Effector memory CD4-positive, alpha-beta T cell (primary cell): ENCODE measurements at places on chromosomes 5 and 9.

DNA sequence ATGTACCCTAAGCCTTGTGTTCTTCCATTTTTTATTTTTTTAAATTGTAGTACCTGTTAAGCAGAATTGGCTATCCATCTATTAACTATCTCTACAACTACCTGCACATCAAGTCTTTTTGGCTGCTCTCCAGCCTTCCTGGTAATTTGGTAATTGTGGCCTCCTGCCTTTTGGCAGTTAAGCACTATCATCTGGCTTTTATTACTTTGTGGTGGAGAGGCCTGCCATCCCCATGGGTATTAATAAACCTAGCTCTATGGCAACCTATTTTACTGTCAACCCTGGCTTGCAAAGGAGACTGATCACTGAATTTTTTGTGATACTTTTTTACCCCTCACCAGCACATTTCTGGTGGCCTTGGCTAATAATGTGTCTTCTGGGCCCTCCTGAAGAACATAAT is 20.5 kb downstream of the SELENOP start:
- DNase-seq: no peak

GRCh38 chr5:153605386-153605785 is 114.9 kb downstream of the GRIA1 start:
- DNase-seq: no peak

- no peak for DNase-seq
These were observed 41.6 kb upstream of the ZNF300 start for GRCh38 chr5:150946351-150946905.

GRCh38 chr5:142000704-142001484 is 11.9 kb downstream of the GNPDA1 start:
- no peak for DNase-seq

DNA sequence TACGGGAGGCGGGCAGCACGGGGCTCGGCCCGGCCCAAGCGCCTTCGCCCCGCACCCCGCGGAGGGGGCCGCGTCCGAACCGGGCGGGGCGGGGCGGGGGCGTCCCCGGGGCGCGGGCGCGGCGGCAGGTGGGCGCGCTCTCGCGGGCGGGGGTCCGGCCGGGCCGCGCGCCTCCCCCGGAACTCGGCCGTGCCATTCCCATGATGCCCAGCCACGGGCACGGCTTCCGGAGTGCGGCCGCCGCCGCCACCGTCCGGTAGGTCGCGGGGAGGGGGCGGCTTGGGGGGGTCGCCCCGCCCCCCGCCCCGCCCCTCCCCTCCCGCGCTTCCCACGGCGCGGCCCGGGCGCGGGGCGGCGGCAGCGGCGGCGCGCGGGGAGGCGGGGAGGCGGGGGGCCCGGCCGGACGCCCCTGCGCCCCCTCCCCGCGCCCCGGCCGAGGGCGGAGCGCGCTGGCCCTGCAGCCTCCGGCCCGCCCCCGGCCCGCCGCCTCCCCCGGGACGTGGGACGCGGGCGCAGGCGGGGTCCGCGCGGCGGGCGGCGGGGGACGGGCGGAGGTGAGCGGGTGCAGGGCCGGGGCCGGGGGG is at the start of gene PPP1R26:
Gene PPP1R26, plus strand, starts transcription at position 314 of the 584 bp plus-strand sequence. CDS start 4,729 bp downstream, outside the sequence.
- no peak for DNase-seq

GRCh38 chr5:16885635-16886365 is 50.3 kb downstream of the MYO10 start:
- DNase-seq: no peak

GRCh38 chr5:143063175-143063970 is 293.2 kb downstream of the ARHGAP26 start:
- DNase-seq: no peak

- no peak for DNase-seq
These were observed 735.2 kb upstream of the DMAC1 start for GRCh38 chr9:8534828-8535227.

- DNase-seq: no peak
These were observed 159.3 kb downstream of the MTRR start for GRCh38 chr5:8028243-8028642.

GRCh38 chr9:128097543-128098296 is 29.7 kb downstream of the SLC25A25 start:
- no peak for DNase-seq

DNA sequence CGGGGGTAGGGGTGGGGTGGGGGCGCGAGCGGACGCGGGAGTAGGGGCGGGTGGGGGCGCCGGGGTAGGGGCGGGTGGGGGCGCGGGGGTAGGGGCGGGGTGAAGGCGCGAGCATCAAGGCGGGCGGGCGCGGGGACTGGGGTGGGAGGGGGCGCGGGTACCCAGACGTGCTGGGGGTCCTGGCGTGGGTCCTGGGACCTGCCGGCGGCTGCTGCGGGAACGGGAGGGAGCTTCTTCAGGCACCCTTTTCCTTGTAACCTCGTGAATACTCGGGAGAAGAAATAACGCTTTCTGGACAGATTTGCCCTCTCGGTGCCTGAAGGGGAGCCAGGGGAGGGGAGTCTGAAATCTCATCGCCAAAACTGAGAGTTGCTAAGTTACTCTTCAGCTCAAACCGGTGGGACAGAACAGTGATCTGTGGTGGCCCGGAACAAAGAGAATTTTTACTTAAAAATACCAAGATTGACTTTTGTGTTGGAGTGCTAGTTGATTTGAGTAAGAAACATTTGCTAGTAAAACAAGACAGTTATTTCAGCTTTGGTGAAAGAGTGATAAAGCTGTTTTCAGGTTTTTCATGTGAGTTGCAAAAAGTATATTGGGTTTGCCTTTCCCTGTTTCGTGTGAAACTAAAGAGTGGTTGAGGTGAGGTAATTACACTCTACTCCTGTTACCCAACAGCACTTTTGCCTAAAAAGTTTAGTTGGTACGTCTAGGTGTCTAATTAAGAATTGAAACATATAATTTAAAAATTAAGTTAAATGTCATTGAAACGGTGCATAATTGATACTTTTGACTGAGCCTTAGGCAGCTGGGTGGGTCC is 643 bp downstream of the PLEKHG4B start:
- DNase-seq: no peak

GRCh38 chr5:88555674-88556073 is 287.0 kb upstream of the TMEM161B start:
- no peak for DNase-seq

GRCh38 chr5:39892708-39893107 is 467.9 kb upstream of the DAB2 start:
- no peak for DNase-seq

- no peak for DNase-seq
These were observed 36.5 kb upstream of the GLDC start for GRCh38 chr9:6681957-6682501.

- DNase-seq: no peak
These were observed 320.1 kb downstream of the DEPDC1B start for GRCh38 chr5:60379907-60380306.

- no peak for DNase-seq
These were observed 5.0 kb upstream of the CXXC5 start for GRCh38 chr5:139642891-139643871.

DNA sequence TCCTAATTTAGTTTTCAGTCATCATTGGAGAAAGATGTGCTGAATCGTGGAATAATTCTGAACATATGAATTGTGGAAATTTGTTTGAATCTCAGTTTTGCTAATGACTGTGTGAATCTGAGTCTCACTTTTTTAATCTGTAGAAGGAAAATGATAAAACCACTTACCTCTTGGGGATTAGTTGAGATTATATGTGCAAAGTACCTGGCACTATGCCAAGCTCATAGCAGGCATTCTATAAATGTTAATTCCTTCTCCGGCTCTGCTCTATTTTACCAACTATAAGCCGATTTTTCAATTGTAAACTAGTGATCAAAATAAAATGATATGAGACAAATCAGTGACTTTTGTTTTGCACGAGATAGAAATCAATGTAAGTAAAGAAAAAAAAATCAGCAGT is 290.8 kb downstream of the TRPM3 start:
- DNase-seq: no peak

DNA sequence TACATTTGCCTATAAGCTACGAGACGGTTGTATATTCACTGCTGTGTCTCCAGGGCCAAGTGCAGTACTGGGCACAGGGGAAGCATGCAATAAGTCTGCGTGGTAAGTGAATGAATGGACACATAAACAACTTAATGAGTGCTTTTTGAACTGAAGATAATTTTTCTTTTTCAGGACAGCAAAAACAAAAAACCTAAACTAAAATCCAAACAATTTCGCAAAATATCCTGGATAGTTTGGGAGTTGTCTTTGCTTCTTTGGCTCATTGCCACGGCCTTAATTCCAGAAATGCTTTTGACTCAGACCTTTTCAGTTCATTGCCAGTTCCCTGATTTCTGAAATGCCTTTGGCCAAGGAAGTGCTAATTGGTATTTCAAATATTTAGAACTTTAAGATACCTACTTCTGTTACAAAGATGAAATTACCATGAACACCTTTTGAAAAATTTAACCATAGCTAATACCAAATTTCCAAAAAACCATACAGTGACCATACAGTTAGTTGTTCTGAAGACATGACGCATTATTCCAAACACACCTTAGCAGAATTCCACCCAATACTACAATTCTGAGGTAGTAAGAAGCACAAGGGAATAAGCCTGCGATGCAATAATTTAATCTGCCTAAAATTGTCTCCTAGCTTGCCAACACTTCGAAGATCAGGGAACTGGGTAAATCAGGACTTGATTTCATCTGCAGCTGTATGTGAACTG is 42.8 kb downstream of the TEK start:
- DNase-seq: no peak

GRCh38 chr9:33244137-33244784 is 4.3 kb downstream of the SPINK4 start:
- DNase-seq: no peak

DNA sequence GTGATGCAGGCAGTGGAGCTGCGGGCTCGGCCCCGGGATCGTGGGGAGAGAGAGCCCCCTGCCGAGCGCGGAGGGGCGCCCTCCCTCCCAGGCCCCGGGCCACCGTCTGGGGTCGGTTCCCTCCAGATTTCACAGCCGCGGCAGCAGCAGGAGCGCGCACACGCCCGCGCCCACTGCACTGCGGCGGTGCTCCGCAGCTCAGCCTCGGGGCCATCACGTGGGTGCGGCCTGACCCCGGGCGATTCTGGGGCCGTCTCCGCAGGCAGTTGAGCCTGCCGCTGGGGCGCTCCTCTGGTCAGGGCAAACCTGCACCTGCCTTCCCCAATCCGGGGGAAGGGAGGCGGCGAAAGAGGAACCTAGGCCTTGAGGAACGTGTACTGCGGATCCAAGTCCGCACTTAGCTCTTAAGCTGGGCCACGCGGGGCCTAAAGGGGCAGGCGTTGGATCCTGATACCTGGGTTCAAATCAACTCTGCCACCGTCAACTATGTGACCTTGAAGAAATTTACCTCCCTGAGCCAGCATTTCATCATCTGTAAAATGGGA is 9.4 kb upstream of the DELE1 start:
- no peak for DNase-seq

DNA sequence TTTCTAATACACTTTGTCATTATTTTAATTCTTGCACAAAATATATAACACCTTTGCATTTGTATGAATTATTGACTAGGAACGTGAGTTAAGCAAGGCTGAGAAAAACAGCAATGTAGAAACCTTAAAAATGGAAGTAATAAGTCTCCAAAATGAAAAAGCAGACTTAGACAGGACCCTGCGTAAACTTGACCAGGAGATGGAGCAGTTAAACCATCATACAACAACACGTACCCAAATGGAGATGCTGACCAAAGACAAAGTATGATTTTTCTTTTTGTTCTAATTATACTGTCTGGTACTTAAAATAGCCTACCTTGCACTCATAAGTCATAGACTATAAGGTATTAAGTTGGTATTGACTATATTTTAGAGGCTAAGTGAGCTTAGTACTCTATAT is 34.4 kb downstream of the RAD50 start:
- DNase-seq: no peak

GRCh38 chr5:134043793-134044792 is 39.3 kb upstream of the VDAC1 start:
- no peak for DNase-seq

- DNase-seq: no peak
These were observed 122.9 kb downstream of the NXNL2 start for GRCh38 chr9:88657893-88658292.

DNA sequence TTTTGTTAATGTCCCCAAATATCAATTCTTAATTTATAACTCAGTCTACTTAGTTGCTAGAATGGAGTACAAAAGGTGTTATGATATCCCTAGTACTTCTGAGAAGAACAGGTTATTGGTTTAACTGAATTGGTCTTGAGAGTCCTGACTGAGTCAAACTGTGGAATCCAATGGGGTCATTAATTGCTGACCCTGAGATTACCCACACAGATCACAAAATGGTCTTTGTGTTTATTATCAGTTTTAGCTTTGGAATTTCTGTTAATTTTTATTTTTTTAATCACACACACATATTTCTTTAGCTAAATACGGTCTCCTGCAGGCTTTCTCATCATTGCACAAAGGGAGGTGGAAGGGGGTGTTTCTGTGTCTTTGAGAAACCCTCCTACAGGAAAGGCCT is 301.6 kb downstream of the EBF1 start:
- no peak for DNase-seq

DNA sequence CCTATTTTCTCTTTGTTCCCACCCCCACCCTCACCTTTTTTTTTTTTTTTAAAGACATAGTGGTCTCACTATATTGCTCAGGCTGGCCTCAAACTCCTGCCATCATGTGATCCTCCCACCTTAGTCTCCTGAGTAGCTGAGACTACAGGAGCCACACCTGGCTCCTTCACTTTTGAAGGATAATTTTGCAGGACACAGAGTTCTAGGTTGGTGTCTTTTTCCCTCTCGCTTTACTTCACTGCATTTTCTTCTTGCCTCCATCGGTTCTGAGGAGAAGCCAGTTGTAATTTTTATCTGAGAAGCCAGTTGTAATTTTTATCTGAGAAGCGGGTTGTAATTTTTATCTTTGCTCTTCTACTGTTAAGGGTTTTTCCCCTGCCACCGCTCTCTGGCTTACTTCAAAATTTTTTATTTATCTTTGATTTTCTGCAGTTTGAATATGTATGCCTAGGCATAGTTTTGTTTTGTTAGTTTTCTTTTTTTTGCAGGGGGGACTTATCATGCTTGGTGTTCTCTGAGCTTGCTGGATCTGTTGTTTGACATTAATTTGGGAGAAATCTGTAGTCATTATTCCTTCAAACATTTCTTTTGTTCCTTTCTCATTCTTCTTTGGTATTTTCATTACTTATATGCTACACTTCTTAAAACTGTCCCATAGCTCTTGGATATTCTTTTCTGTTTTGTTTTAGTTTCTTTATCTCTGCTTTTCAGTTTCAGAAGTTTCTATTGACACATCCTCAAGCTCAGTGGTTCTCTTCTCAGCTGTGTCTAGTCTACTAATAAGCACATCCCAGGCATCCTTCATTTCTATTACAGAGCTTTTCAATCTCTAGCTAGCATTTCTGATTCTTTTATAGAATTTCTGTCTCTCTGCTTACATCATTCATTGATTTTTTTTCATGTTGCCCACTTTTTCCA is 148.2 kb upstream of the CHD1 start:
- DNase-seq: no peak

DNA sequence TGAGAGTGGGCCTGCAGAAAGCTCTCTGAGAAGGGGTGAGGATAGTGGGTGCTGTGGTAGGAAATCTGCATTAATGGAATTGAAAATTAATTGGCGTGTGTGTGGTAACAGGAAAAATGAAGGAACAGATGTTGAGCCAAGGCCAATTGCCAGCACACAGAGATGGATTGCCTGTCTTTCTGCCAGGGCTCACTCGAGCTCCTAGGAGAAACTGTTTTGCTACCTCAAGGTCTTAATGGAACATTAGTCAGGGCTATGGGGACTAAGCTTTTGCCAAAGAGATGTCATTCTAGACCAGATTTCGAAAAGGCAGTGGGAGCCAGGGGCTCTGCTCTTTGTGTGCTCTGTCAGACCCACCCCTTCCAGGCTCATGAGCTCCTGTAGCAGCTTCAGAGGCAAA is 124.0 kb upstream of the EFNA5 start:
- no peak for DNase-seq

- DNase-seq: no peak
These were observed 588.9 kb upstream of the TLE4 start for GRCh38 chr9:78982849-78983248.
